ENCODE measurements at places on chromosomes 11 and 22.

- peak; percentile 83 for DNase-seq
Measured at GRCh38 chr11:132024587-132025295, 654.3 kb downstream of the NTM start.

DNA sequence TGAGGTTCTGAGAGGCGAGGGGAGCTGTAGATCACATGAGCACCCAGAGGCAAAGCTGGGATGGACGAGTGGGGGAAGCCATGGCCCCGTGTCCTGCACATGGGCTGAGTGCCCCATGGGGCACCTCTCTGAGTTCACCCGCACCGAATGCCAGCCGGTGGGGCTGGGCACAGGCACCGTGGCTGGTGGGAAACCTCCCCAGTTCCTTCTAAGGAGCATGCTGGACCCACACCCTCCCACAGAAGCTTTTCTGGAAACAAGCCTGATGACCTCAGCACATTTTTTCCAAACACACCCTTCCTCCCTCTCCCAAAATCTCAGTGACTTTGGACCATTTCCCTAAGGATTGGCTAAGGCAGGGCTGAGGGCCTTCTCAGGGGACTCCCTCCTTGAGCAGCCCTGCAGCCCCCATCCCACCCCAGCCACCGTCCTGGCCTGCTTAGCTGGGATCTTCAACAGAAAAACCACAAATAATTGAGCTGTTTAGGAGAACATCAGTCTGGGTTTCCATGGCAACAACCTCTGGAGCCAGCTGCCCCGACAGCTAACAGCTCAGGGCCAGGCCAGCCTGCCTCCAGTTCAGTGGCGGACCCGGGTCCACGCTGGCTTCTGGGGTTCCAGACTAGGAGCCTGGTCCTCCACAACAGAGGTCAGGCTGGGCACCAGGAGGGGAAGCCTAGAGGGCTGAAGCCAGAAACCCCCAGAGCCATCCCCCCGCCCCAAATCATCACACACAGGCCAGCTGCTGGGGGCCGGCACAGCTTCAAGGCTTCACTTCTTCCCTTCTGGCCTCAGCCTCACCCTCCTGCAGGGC lies 18.1 kb upstream of the LINC01488 start:
- DNase-seq: peak; percentile 80

GRCh38 chr11:92758241-92758780 lies 211.1 kb upstream of the MTNR1B start:
- DNase-seq: no peak

- DNase-seq: no peak
Measured at GRCh38 chr11:614021-614622, 1.6 kb downstream of the IRF7 start.

DNA sequence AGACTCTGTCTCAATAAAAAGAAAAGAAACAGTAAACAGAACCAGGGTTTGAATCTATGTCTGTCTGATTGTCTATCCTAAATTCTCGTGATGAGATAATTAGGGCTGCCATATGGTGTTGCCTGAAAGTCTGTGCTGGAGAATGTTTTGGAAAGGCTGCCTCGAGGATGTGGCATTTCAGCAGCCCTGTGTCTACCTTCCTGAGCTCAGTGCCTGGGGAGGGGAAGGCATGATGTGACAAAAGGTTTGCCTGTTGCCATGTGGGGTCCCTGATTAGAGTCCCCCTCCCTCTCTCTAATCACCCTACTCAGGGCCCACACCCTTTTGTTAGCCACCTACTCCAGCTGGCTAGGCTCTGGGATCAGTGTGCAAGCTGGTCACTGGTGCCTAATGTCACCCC lies 15.2 kb downstream of the CD82 start:
- DNase-seq: no peak

DNA sequence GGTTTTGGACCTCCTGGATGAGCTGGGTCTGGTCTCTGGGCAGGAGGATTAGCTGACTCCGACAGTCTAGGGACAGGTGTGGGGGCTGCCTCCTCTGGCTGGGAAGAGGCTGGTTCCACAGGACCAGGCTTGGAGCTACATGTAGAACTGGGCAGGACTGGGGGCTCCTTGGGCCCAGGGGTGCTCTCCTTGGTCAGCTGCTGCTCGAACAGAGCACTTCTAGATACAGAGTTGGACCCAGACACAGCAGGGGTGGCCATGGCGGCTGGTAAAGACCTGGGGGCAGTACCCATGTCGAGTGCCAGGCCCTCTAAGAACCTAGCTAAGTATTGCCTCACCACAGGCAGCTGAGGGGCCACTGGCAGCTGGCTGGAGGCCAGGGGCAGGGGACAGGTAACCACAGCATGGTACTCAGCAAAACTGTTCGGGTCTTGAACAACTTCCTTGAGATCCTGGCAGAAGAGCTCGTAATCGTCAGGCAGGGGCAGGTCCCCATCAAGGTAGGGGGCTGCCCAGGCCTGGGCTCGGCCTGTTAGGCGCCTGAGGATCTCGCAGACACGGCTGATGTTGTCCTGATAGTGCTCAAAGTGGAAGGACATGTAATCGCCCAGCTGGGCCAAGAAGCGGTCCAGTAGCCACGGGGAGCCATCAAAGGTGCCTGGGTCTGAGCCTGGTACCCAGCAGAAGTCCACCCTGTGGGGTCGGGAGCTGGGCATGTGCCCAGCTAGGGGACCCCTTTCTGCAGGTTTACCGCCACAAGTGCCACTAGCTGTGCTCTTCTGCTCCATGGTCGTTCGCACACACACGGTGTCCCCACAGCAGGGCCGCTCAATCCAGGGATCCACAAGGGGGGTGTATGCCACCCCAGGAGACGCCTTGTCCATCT lies 3.1 kb downstream of the GNB1L start:
- DNase-seq: no peak

DNA sequence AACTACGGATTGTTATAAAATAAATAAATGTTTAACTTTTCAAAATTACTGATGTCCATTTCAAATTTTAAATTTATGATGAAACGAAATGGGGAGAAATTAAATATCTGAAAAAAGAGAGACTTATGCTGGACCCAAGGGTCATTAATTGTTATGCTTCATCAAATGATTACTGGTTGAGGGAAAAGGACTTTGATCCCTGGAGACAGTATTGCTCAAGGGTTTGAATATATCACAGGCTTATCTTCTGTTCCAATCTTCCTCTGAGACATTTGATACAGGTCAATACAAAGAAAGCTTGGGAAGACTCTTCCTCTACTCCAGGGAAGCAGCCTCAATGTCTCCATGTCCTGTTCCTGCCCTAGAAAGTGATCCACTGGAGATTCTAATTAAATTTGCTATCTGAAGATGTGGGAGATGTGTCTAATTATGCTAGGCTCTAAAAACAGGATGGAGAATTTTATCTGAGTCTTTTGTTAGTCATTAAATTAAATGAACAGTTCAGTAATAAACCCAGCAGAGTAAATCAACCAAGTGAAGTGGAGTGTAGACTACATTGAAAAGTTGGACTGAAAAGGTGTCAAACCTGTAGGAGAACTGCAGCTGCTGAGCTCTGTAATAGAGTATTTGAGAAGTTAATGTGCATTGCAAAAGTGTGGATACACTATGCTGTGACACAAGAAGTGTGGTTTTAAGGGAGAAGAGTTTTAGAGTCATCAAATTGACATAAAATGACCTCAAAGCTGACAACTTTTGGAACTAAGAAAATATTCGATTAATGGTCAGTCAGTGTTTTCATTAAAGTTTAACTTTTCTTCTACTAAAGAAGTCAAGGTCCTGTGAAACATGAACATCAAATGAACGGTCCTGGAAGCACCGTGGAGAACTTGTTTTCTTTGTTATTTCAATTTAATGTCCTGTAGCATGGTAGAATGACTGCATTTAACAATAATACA lies 623.7 kb upstream of the CCDC90B start:
- DNase-seq: no peak

GRCh38 chr22:45565973-45566372 lies 63.3 kb downstream of the FBLN1 start:
- DNase-seq: no peak

DNA sequence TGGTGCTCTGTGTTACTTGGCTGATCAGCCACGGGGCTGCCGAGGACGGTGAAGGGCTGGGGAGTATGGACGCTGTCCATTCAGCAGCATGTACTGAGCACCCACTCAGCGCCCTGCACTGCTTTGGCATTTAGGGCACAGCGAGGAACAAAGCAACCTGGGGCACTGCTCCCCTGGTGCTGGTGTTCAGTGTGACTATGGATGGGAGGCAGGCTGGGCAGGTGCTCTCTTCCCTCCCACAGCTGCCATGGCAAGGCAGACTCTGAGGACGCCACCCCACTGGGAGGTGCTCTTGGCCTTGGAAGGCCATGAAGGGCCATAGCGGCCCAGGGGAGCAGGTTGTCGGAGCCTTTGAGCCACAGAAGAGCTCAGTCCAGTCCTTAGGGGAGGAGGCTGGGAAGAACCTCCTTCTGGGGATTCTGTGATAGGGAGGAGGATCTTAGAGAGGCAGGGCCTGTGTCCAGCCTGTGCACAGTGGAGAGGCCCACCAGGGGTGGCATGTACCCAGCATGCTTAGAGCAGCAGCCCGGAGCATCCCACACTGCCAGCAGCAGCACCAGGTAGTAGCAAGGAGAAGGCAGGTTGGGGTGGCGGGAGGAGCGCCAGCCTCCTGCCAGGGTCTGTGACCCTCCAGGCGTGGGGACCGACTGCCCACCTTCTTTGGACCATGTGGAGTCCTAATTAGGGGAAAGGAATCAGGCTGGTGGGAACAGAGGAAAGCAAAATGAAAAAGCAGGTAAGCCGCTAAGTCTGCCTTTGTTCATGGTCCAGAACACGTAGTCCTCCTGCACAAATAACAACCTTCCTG lies 141.8 kb downstream of the MPPED1 start:
- DNase-seq: no peak

DNA sequence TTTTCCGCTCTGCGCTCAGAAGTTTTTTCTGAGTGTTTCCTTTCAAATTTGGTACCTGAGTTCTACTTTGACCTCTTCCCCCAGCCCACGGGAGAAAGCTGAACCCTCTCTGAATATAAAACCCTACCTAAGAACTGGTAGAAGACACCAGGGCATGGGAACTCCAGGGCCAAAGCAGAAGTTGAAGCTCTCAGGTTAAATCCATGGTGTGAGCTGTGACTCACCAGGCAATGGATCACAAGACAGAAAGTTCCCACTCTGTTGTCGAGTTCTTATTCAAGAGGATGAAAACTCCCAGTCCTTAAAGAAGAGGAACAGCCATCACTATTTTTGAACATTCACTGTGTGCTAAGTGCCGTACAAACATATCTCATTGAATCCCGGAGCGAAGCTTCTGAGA lies 8.9 kb downstream of the TMEM218 start:
- DNase-seq: no peak

GRCh38 chr22:27632451-27633295 lies 168.9 kb downstream of the MN1 start:
- DNase-seq: no peak

GRCh38 chr11:27437829-27438594 lies 34.6 kb downstream of the LGR4 start:
- no peak for DNase-seq

GRCh38 chr11:71505001-71505400 lies 22.1 kb upstream of the KRTAP5-7 start:
- DNase-seq: no peak

DNA sequence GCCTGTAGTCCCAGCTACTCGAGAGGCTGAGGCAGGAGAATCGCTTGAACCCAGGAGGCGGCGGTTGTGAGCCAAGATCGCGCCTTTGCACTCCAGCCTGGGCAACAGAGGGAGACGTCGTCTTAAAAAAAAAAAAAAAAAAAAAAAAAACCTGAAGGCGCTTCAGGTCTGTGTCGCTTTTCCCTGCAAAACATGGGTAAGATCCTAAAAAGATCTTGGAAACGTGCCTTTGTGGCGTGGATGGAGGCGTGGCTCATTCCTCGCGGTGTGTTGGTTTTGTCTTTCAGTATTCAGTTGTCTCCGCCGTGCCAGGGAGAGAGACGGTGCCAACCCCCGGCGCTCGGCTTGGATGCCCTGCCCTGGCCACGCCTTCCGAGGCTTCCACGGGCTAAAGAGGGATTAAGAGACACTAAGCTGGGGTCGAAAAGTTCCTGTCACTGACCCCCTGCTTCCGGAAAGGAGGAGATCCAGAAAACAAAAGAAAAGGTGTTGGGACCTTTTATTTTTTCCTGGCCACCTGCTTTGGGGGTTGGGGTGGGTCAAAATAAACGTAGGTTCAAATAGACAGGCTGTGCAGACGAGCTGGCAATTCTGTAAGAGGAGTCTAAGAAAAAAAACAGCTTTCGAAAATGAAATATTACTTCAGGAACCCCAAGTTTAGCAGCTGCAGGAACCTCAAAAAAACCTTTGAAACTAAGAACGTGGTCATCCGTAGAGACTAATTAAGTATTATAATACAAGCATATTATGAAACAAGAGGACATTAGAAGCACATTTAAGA lies 1.1 kb upstream of the SLC35F2 start:
- DNase-seq: peak; percentile 4

DNA sequence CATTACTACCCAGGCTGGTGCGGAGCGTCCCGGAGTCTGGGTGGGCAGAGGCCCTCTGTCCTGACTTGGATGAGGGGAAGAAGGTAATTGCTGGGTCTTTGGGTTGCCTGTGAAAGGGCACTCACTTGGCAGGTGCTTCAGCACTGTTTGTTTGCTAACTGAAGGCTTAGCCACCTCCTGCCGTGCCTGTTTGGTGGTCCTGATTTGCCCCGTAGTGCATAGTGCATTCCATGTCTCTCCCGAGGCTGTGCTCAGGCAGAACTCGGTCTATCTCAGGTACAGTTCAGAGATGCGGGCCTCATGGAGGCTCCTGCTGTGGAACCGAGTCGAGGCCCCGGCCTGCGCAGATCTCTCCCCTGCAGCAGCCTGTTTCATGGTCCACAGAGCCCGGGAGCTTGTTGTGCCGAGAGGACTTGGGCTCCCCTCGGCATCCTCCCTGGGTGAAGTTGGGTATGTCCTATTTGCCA lies 146.2 kb downstream of the TBC1D22A start:
- no peak for DNase-seq

DNA sequence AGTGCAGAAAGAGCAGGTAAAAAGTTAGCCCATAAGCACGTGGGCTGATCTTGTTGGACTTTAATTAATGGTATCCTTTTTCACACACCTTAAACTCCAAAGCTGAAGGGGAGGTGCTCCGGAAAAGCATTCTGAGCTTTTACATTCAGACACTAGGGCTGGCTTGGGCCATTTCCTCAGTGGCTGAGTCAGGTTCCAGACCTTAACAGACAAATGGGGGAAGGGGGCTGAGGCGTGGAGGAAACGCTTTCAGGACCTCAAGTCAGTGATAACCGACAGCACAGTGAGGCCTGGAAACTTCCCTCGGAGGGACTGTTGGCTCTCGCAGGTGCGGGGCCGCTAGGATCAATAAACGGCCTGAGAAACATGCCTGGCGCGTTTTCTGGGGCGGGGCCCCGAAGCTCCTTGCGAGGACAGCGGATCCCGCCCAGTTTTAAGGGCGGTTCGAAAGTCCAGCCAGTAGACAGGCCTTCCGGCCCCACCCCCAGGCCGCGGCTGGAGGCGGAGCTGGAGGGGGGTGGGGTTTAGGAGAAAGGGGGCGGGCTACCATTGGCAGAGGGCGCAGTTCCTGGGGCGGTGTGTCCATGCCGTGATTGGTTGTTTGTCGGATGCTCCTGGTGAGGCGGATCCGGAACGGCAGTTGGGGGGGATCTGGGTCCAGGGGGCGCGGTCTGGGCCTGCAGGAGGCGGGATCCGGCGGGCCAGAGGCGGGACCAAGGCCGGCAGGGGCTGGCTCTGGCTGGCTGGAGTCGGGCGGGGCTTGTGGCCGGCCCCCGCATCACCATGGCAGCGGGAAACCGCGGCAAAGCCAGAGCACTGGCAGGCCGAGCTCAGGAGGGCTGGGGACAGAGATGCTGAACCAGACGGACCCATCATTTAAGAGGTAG lies 8.0 kb downstream of the C11orf52 start:
- peak; percentile 97 for DNase-seq

GRCh38 chr11:120285256-120285655 lies 39.8 kb upstream of the TLCD5 start:
- DNase-seq: peak; percentile 7

All from EH (cell line).